ENCODE measurements at places on chromosomes 5 and 9. TPM values are rescaled to one million over a fixed set of nuclear protein-coding genes. Genes with fewer than 3 reads are reported as not detected.

TEK gene
- total RNA-seq: 147 TPM

FAM81B gene
- total RNA-seq: under 0.01 TPM

ARHGEF37 gene
- 20.6 TPM for total RNA-seq

PPP3R2 gene
- total RNA-seq: not detected

PCDHB4 gene
- under 0.01 TPM for total RNA-seq

C1QTNF2 gene
- total RNA-seq: 0.38 TPM

AJM1 gene
- 0.51 TPM for total RNA-seq

ECSCR gene
- 421 TPM for total RNA-seq

CCL27 gene
- not detected for total RNA-seq

SWI5 gene
- total RNA-seq: 16.4 TPM

TAF11L5 gene
- total RNA-seq: not detected

SNX30 gene
- 5.9 TPM for total RNA-seq

PARP8 gene
- 0.39 TPM for total RNA-seq

KIAA0825 gene
- total RNA-seq: 1.4 TPM

DDX4 gene
- not detected for total RNA-seq

FGF1 gene
- 0.13 TPM for total RNA-seq

CORO2A gene
- total RNA-seq: 0.51 TPM

UBE2R2 gene
- 23.1 TPM for total RNA-seq

EXOSC3 gene
- total RNA-seq: 16.7 TPM

TMOD1 gene
- total RNA-seq: 1.7 TPM

GGTA1 gene
- 13.4 TPM for total RNA-seq

SPATA31E1 gene
- total RNA-seq: not detected

IZUMO3 gene
- total RNA-seq: not detected

PCDHB5 gene
- total RNA-seq: 0.51 TPM

JAKMIP2 gene
- total RNA-seq: not detected

ADCY2 gene
- not detected for total RNA-seq

BTNL3 gene
- total RNA-seq: not detected

MSX2 gene
- total RNA-seq: 0.13 TPM

MEF2C gene
- 118 TPM for total RNA-seq

PCDHB10 gene
- 0.39 TPM for total RNA-seq

SARDH gene
- under 0.01 TPM for total RNA-seq

EIF4E1B gene
- not detected for total RNA-seq

FGFR4 gene
- total RNA-seq: 2.4 TPM

CD274 gene
- total RNA-seq: 6.4 TPM

MEGF10 gene
- 3.4 TPM for total RNA-seq

SLC45A2 gene
- total RNA-seq: under 0.01 TPM

TERT gene
- not detected for total RNA-seq

BTNL8 gene
- 0.13 TPM for total RNA-seq

GABRB2 gene
- total RNA-seq: not detected

Data from dermis microvascular lymphatic vessel endothelial cell (primary cell).